Spleen (tissue), 13 donors: ENCODE measurements at places on chromosomes 6 and 20. TPM values are rescaled to one million over a fixed set of nuclear protein-coding genes. Genes with fewer than 3 reads are reported as not detected.

- DNase-seq: no peak
Measured at GRCh38 chr20:17825252-17825959, 125.6 kb downstream of the BANF2 start.

Gene TRERF1
- 14.1 TPM for total RNA-seq

DNA sequence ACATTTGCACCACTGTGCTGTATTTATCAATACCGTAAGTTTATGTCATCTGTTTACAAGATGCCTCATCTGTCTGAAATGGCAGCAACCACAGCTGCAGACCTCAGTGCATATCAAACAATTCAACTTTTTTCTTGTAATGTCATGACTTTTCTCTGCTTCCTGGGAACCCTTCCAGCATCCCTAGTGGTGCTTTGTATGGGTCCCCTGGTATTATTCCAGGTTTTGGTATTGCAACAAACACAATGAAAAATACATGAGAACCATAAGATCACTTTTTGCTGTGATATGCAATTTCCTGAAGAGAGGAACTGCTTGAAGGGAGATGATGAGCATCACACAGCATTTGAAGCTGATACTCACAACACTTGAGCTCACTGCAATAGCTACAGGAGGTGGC, 12.0 kb upstream of the TXNDC5 start:
- no peak for DNase-seq

Gene NKAPL
- 1.8 TPM for total RNA-seq

- DNase-seq: peak; percentile 91
Measured at GRCh38 chr6:43771858-43772680, 2.1 kb downstream of the VEGFA start.

Gene THBD
- total RNA-seq: 54.9 TPM

DNA sequence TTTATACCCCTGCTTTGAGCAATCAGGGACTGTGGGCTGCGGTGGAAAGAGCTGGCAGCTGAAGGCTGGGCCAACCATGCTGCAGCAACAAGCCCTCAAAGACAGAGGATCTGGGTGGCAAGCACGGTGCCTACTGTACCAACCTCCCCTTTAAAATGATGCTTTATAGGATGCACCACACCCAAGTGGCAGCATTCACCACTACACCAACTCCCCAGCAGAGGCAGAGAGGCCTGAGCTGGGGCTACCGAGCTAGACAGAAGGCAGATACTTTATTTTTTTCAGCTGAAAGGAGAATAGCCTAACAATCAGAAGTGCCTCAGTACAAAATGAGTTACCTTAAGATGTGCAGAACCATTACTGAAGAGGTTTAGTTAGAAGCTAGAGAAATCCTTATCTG, 31.4 kb downstream of the KIF16B start:
- DNase-seq: no peak
